MV-4-11 (cell line): ENCODE measurements at places on chromosomes 2 and 18.

GRCh38 chr18:24986666-24987302, 365.2 kb downstream of the ZNF521 start:
- no peak for DNase-seq

DNA sequence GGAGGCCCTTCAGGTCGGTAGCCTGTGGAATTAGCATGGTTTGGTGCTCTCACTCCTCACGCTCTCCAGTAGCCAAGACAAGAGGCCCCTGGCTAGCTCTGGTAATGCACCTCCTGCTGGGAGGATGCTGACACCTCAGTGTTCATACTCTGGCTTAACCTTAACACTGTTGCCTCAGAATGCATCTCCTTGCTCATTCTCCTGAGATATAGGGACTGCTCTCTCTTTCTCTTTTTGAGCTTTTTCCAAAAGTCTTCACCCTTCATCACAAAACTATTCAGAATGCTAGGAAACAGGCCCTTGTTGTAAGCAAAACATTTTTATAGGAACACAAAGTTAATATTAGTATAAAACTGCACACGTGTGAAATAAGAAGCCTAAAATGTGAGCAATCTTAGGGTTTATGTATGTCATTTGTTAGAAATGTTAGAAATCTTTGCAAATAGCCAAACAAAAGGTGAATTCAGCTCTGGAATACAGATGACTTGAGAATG, 17.3 kb upstream of the IMPA2 start:
- DNase-seq: no peak

- no peak for DNase-seq
Measured at GRCh38 chr2:64341461-64341860, 112.5 kb upstream of the LGALSL start.

DNA sequence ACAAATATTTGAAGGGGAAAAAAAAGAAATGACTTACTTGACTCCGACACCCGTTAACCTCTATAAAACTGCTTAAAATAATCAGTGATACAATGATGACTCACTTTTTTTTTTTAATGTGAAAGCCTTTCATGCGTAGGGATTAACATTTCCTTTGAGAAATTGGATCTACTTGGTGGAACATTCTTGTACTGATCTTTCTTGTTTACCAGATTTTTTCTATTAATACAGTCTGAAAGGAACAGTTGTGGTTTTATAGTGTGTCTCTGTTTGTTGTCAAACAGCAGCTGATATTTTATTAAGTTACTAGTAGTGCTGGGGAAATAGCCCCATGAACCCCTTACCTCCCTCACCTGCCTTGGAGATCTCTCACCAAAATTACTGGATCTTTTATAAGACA, 40.2 kb upstream of the NEB start:
- no peak for DNase-seq

DNA sequence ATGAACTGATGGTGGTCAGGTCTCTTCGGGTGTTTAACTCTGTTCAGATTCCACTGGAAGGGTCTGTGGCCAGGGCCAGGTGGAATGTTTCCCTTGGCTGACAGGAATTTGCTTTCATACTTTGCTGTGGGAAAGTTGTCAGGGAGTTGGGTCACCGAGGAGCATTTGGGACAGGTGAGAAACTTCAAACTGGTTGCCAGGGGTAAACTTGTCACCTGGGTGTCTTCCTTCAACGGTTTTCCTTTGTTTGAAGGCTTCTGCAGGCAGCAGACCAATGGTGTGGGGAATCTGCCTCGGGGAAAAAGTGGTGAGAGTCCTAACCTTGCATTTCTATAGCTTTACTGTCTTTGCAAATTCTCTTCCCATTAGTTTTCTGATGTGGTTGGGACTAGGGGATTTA, 92.2 kb downstream of the TGFA start:
- no peak for DNase-seq

DNA sequence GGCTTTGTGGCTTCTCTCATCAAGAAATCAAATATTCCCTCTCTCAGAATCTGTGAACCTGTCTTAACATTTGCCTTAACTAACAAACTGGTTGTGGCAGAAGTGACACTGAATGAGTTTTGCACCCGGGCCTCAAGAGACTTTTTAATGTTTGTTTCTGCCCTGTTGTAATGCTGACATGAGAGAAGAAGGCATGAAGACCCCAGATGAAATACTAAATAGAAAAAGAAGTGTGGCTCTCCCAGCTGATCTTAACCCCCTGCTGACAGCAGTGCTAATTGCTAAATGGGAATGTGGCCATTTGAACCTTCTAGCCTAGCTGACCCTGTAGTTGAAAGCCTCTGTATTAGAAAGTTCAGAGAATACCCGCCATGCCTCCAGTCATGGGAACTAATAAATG, 261.2 kb downstream of the CTNNA2 start:
- no peak for DNase-seq

GRCh38 chr2:47297767-47298425, 105.1 kb upstream of the MSH2 start:
- DNase-seq: peak; percentile 90

- DNase-seq: no peak
Measured at GRCh38 chr18:36460854-36461253, 163.3 kb downstream of the FHOD3 start.

DNA sequence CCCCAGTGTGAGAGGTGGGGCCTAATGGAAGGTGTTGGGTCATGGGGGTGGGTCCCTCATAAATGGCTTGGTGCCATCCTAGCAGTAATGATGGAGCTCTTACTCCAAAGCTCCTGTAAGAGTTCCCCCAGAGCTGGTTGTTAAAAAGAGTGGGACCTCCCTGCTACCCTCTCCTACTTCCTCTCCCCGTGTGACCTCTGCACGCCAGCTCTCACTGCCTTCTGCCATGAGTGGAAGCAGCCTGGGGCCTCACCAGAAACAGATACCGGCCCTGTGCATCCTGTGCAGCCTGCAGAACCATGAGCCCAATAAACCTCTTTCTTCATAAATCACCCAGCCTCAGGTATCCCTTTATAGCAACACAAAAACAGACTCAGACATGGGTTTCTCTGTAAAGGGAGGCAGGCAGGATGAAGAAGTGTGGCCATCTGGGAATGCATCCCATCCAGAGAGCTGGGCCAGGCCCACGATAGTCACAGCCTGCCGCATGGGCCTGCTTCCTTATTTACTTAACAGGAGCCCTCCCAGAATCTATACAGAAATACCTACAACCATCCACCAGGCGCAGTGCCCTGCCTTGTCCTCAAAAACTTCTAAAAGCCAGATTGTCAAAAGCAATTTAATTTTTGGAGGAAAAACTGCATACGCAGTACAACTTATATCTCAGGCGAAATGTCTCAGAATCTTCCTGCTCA, 7.5 kb downstream of the PRLH start:
- DNase-seq: no peak

DNA sequence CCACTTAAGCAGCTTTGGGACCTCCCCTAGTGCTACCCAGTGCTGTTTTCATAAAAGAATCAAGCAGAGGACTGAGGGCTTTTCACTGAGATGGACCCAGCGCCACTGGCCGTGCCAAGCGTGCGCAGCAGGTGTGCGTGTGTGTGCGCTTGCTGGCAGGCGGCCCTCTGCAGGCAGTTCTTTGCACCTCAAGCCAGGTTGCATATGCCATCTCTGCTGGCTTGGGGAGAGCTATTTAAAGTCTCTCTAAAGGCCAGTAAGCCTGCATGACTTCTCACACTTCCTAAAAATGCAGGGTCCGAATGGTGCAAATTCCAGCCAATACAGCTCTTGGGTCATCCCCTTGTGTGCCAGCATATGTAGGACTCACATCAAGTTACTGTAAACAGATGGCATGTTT, 255.5 kb downstream of the RNF152 start:
- no peak for DNase-seq
